Erythroblast (primary cell): ENCODE measurements at places on chromosomes 13 and 19.

DNA sequence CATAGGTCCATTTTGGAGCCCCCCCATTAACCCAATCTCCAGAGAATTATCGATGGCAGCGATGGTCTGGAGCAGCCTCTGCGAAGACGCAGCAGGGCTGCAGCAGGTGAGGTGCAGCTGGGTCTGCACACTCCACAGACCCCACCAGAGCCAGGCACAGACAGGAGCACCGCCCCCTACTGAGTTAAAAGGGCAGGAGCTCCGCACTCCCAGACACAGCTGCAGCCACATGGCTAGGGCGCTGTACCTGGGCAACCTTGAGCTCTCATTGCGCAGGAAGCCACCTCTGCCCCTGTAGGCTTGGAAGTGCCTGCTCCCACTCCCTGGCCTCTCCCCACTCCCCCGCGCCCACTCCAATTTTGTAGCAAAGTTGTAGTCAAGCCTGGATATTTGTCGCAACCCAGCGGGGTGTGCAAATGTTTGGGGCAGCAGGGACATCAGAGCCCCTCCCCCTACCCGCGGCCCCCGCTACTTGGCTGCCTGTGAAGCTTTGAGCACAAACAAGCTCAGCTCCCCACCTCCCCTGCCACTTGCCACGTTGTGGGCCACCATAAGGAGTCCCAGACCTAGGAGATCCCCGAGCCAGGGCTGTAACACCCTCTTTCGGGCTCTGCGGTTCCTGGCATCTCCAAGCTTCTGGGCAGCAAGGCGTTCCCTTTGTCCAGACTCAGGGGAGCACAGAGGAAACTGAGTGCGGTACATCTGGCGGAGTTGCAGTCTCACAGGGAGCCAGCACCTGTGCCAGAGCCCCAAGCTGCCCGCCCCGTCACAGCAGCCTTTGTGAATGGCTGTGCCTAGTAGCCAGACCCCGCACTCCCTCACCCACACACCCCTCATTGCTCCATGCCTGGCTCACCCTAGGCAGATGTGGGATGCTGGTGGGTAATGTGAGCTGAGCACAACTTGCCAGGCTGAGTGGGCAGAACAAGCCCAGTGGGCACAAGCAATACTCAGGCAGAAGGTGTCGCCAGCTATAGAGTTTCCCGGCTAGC is 949.7 kb upstream of the SLITRK1 start:
- no peak for DNase-seq

- no peak for DNase-seq
Measured at GRCh38 chr13:68719815-68720214, 1387.8 kb upstream of the ATXN8OS start.

- DNase-seq = no peak
Measured at GRCh38 chr19:7492558-7492957, 3.7 kb upstream of the PEX11G start.

DNA sequence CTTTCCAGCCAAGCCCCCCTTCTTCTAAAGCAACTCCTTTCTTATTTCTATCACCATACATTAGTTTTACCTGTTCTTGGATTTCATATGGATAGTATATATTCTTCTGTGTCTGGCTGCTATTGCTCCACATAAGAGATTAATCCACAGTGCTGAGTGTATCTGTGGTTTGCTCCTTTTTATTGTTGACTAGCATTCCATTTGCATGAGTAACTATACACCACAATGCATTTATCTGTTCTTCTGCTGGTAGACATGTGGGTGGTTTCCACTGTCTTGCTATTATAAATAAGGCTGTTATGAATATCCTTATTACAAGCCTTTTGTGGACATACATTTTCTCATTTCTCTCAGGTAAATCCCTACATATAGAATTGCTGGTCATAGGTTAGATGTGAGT is 138.2 kb downstream of the SLC7A1 start:
- peak; percentile 17 for DNase-seq

DNA sequence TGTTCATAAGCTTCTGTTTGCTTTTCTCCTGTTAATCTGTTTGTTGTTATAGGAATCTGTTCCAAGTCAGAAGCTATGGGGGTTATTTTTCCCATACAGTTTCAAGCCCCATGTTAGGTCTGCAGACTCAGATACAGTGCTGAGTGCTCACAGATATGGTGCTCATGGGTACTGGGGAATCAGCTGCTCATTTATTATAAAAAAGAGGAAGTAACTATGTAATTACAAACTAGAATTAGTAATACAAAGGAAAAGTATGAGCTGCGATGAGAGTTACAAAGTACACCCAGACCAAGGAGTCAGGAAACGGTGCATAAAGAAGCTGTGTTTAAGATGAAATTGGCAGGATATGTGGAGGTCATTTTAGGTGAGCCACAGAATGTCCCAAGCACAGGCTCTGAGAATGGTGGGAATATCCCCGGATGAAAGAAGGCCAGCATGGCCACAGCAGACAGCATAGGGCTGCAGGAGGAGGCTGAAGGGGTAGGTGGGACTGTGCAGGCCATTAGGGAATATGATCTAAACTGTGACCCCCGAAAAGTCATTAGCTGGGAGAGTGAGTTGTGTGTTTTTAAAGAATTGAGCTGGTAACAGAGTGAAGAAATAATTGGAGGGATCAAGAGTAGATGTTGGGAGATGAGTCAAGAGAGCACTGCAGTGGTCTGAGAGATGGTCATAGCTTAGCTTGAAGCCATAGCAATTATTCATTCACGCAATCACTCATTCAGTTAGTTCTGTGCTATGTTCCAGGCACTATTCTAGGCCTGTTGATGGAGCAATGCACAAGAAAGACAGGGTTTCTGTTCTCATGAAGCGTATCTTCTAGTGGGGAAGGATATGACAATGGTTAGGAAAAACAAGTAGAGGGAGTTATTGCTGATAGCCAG is 177.4 kb upstream of the UBL3 start:
- no peak for DNase-seq

GRCh38 chr13:50747737-50748350 is 95.6 kb downstream of the DLEU7 start:
- DNase-seq = no peak

GRCh38 chr13:114081761-114082681 is 50.4 kb downstream of the RASA3 start:
- no peak for DNase-seq

DNA sequence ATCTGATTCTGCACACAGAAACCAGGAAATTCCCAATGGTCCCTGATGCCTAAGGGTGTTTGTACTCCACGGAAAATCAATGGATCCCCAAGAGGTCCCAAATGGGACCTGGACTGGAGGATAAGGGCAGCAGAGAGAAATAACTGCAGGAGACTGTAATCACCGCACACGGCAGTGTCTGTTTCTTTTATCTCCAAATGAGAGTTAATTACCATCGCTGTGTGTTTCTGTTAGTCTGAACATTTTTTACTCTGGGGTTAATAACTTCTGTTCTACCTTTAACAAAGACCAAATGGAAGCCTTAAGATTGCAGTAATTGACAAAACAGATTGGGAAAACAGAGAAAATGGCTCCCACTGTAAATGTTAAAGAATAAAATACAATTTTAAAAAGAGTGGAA is 320.9 kb downstream of the DCLK1 start:
- no peak for DNase-seq

DNA sequence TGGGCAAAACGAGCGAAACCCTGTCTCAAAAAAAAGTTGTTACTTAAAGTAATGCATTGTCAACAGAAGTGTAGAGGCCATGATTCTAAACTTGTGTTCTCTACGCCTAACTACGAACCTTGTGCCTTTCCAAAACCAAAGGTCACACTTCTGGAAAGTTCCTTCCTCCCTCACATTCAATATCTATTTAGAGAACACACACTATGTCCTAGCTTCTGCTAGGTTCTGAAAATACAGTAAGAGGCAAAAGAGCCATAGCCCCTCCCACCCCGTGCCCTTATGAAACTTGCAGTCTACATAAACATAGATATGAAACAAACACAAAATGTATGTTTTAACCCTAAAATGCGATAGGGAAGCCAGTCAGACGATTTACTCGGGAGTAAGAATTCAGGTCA is 36.4 kb downstream of the RNF6 start:
- no peak for DNase-seq

- peak; percentile 61 for DNase-seq
Measured at GRCh38 chr13:43307921-43308433, 284.6 kb downstream of the DNAJC15 start.

DNA sequence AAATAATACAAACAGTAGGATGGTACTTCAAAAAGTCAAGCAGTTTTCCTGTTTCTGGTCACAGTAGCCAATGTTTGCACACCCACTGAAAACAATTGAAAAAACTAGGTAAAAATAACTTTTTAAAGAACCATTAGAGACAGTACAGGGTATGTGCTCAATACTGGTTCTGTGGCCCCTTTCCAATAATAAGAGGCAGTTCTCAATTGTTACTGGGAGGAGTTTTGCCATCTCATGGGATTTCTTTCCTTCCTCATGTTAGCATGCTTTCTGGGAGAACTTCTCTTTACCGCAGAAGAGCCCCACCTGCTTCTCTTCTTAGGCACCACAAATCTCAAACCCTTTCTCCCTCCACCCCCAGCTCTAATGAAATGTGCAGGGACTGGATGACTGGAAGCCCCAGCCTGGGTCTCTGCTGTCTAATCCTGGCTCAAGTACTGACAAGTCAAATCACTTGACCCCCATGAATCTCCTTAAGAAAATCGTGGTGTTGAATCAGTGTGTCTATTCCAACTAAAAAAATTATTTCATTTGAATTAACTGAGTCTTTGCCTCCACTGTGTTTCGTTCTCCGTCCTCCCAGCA is 14.6 kb downstream of the METTL21C start:
- no peak for DNase-seq

GRCh38 chr13:113850722-113851479 is 13.0 kb downstream of the GAS6 start:
- no peak for DNase-seq

GRCh38 chr19:40623403-40624251 is 22.5 kb downstream of the LTBP4 start:
- peak; percentile 67 for DNase-seq

DNA sequence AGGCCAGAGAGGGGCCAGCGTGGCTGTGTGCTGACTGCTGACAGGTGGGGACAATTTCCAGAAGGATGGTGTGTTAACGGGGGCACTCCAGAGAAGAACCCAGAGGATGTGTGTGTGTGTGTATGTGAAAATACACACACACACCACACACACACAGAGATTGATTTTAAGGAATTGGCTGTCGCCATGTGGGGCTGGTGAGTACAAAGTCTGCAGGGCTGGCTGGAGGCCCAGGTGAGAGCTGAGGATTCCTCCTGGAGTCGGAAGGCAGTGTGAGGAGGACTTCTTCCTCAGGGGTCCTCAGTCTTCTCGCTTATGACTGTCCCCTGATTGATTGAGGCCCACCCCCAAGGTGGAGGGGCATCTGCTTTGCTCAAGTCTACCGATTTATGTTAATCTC is 7.6 kb upstream of the GJB6 start:
- DNase-seq = no peak

- DNase-seq = no peak
Measured at GRCh38 chr19:8269724-8270123, 38.4 kb downstream of the CD320 start.

DNA sequence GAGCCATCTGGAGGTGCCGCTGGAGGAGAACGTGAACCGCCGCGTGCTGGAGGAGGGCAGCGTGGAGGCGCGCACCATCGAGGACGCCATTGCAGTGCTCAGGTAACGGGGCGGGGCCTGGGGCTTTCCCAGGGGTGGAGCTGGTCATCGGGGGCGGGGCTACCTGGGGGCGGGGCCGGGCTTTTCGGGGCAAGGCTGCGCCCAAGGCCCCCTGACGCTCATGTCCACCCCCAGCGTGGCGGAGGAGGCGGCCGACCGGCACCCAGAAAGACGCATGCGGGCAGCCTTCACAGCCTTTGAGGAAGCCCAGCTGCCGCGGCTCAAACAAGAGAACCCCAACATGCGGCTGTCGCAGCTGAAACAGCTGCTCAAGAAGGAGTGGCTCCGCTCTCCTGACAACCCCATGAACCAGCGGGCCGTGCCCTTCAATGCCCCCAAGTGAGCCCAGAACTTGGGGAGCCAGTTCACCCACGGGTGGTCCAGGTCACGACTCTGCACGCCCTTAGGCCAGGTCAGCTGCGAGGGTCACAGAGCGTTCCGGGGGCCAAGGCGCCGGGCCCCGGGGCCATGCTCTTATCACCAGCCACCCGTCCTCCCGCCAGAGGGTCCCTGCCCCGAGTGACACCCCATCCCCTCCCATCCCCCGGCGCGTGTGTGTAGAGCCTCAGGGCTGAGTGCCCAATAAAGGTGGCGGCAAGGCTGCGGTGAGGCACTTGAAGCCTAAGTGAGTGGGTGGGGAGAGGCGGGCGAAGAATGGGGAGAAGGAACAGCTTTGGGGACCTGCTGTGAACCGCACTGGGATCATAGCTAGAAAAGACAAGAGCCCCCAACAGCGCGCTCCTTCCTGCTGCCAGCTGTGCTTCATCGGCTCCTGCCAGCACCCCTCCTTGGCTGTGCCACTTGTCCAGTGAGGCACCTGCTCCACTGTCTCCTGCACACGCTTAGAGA is 10.7 kb downstream of the CCDC124 start:
- DNase-seq = no peak

- DNase-seq = peak; percentile 49
Measured at GRCh38 chr19:13920940-13921747, 15.1 kb downstream of the CC2D1A start.

DNA sequence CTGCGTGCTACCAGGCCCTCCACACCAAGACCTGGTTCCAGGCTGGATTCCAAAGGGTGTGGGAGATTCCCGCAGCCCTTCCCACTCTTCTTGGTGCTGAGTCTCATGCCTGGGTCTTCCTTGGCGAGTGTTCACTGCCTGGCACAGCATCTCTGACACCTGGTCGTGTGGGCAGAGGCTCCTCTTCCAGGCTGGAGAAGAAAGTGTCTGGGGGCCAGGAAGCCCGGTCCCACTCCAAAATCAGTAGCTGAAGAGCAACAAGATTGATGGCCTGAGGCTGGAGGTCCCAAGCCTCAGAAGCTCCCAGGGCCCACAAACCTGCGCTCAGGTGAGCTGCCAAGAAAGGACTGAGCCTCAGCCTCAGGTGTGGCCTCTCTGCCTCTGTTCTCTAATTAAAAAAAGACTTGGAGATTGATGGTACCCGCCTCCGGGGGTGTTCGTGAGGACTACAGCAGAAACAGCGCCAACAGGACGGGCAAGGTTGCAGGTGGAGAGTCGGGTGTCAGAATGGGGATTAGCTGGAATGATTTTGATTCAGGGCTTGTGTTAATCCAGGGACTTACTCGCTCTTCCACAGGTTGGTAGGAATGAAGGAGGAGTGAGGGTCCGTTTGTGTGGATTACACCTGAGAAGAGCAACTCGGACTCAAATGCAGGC is 217.5 kb downstream of the TEX29 start:
- no peak for DNase-seq

DNA sequence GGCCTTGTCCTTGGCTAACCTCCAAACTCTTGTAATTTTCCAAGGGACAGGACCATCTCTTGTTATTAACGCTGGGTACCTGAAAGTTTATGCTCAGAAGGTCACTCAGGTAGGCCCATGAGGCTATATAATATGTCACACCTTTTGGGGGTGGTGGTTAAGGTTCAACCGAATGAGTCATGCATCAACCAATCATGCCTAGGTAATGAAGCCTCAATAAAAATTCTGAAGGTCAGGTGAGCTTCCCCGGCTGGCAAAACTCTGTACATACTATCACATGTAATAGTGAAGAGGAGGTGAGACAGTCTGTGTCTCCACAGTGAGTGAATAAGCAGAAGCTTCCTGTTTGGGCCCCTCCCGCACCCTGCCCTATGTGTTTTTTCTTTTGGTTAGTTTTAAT is 424.9 kb downstream of the PCDH17 start:
- no peak for DNase-seq

- no peak for DNase-seq
Measured at GRCh38 chr13:49571299-49572240, 13.8 kb downstream of the RCBTB1 start.
